Suprapubic skin (tissue), 4 donors: ENCODE measurements at places on chromosomes 13 and 19.

DNA sequence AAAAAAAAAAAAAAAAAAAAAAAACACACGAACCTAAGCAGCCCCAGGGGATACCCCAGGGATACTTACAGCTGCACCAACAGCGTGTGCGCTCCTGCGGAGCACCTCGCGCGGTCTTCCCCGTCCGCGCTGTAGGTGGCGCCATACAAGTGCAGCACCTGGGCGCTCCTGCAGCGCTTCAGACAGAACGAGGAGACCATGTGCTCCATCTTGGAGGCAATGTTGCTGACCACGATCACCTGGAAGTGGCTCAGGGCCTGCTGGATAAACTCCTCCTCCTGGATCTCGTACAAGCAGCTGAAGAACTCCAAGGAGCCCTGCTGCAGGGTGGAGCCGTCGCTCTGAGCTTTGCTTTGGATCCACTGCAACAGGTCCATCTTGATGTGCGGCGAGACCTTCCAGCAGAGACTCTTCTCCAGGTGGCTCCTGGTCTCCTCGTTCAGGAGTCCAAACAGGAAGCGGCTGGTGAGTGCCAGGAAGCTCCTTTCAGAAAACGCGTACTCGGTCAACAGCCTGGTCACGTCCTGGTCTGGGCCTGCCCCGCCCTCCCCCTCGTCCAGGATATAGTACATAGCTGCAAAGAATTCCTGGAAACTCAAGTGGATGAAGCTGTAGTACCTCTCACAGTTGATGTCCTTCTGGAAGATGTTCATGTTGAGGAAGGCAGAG is 14.5 kb downstream of the NLRP12 start:
- H3K27me3 ChIP-seq, result no peaks in the 10 kb centered on the region
- H3K36me3 ChIP-seq, result no peaks in the 10 kb centered on the region
- no peak for DNase-seq

DNA sequence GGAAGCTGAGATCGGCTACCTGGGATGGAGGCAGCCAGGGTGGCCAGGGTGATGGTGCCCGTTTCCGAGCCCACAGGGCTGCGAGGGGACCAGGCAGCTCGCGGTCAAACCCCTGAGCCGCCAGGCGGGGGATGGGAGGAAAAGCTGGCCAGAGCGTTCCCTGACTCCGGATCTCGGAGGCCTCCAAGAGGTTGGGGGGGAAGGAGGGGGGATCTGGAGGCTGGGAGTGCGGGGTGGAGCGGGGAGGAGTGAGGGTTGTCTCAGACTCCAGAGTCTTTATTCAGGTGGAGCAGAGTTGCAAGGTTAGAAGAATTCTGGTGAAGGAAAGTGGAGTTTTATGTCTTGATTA is 1.1 kb downstream of the CACNG7 start:
- no peaks in the 10 kb centered on the region for H3K36me3 ChIP-seq
- H3K4me1 ChIP-seq, result peaks cover 10% of the 10 kb centered on the region
- peaks cover 97% of the 10 kb centered on the region for H3K27me3 ChIP-seq
- no peak for DNase-seq

DNA sequence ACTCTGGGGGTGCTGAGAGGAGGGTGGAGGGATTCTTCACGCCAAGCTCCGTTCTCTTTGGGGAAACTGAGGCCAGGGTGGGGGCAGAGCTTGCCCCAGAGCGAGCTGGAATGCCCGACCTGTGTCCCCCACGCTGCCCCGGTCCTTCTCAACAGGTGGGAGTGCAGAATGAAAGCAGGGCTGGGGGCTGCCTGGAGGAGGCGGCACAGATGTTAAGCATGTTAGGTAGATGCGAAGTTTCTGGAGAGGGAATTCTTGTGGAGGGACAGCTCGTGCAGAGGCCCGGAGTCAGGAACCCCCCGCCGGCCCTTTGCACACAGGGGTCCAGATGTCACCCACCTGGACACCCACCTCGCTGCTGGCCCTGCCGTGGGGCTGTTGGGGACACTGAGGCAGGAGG is 9.0 kb downstream of the EFNA2 start:
- no peak overlapping the region for H3K27ac ChIP-seq
- peak; percentile 52 for DNase-seq
- no peaks in the 10 kb centered on the region for H3K36me3 ChIP-seq
- H3K27me3 ChIP-seq, result peaks cover 72% of the 10 kb centered on the region
- peaks cover 11% of the 10 kb centered on the region for H3K4me1 ChIP-seq

DNA sequence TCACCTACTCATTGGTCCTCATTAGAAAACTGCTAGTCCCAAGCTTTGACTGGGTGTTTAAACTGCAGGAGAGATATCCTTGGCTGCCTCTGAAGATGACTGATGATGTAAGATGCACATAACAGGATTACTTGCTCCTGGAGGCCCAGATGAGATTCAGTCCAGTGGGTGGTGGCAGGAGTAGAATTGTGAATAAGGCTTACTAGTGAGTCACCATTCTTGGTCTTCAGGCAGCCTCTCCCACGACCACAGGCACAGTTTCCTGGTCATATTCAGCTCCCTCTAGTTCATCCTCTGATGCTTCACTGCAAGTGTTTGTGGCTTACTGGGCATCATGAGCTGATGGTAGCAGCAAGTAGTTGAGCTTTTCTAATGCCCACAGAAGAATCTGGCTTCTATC is 12.1 kb downstream of the SERTM1 start:
- H3K27ac ChIP-seq, result no peak overlapping the region
- H3K4me1 ChIP-seq, result no peaks in the 10 kb centered on the region
- no peaks in the 10 kb centered on the region for H3K36me3 ChIP-seq
